T-helper 22 cell (primary cell): ENCODE measurements at places on chromosomes 1 and 21.

GRCh38 chr1:31791131-31791858, 24.5 kb downstream of the SPOCD1 start:
- no peak for DNase-seq

- no peak for DNase-seq
Measured at GRCh38 chr1:184510110-184510509, 123.3 kb downstream of the C1orf21 start.

GRCh38 chr1:235077571-235078479, 50.8 kb downstream of the TOMM20 start:
- DNase-seq = no peak

GRCh38 chr1:117112047-117112717, 9.4 kb downstream of the TRIM45 start:
- no peak for DNase-seq

- DNase-seq = no peak
Measured at GRCh38 chr1:196295766-196296165, 312.5 kb downstream of the KCNT2 start.

DNA sequence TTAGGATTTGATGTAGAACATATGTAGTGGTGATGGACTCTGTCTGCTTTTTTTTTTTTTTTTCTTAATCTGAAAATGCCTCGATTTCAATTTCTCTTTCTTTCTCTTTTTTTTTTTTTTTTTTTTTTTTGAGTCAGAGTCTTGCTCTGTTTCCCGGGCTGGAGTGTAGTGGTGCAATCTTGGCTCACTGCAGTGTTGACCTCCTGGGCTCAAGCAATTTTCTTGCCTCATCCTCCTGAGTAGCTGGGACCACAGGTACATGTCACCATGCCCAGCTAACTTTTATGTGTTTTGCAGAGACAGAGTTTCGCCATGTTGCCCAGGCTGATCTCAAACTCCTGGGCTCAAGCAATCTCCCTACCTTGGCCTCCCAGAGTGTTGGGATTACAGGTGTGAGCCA, 17.4 kb downstream of the MAST2 start:
- DNase-seq = no peak

DNA sequence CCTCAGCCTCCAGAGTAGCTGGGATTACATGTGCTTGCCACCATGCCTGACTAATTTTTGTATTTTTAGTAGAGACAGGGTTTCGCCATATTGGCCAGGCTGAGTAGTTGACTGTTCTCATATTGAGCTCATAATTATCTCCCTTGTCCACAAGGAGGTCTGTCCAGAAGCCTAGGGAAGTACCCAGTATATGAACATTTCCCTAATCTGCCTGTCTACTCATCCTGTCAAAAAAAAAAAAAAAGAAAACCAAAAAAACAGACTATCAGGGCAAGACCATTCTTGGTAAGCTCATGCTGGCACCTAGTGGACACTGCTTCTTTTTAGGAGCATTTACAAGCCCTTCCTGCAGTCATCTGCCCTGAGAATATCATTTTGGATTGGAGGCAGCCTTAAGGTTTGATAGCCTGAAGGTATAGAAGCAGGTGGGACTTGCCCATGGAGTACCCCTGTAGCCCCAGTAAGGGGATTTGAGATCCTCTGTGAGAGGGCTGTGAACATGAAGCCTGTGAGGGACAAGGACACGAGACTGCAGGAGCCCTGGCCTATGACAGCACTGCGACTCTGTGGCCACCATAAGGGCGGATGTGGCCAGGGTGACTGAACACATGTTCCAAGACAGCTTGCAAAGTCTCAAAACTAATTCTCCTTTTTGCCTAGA, 10.8 kb upstream of the DUSP12 start:
- no peak for DNase-seq

DNA sequence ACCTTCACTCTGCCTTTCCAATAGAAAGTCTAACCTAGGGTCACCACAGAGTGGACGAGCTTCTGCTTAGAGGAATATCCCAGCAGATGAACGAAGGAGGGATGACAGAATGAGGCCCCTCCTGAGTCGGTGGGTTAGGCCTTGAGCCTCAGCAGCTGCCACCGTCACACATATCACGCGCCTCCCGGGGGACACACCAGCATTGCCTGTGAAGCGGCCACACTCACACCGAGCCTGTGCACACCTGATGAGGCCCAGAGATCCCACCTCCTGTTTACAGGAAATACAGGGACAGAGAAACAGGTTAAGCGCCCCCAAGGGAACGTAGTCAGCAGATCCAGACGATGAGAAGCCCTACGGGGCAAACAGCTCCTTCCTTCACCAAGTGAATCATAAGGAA, 25.1 kb upstream of the LRRC47 start:
- no peak for DNase-seq

DNA sequence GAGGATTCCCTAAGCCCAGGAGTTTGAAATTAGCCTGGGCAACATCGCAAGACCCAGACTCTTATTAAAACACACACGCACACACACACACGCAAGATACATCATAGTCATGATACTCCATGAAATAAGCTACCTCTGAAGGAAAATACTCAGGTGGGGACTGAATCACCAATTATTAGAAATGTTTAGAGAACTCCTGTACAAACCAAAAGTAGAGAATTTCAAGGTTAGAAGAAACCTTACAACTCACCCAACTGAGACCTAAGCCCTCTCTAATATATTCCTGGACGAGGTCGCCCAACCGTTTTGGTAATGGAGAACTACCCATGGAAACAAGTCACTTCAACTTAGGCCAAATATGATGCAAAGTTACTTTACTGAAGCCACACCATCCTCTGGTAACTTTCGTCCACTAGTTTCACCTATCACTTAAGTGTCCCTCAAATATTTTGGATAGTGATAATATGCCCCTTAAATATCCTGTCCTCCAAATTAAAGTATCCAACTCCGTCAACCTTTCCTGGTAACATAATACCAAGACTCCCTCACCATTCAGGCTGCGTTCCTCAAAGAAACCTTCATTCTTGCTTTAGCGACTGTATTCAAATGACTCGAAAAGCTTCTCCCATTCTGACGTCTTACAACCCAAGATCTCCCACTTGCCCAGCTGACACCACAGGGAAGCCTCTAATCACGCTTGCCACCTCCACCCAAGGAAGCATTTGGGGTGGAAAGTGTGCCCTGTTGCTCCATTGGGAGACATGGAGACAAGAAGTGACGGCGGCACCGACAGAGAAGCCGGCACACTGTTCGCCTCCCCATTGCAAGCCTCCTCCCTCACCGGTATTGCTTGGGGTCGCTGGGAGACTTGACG, 856 bp downstream of the NRDC start:
- no peak for DNase-seq

DNA sequence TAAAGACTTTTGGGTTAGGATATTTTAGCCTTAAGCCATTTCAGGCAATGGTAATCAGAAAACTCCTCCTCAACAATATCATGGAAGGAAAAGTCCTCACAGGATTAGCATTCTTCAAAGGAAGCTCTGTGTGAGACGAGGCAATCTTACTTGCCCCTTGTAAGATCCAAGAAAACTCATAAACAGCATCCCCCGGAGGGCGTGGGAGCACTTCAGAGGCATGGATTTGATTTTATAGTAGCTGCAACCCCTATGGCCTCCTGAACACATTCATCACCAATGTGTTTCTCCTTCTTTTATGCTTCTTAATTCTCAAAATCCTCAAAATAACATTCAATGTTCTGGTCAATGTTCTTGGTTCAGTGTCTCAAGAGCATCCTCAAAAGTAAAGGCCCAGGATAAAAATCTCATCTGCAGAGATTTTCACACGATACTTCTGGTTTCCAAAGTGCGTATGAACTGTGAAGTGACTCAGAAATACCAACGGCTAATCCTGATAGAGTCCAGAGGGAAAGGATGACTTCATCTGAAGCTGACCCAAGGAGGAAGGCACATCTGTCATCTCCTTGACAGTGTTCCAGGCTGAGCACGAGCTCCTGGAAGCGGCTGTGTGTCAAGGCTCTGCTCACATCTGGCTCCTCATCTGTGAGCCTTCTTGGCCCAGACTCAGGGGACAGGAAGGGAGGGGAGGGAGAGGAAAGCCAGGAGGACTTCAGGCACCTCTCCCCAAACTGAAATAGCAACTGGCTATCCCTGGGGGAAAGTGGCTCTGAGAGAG, 49.3 kb upstream of the PSEN2 start:
- no peak for DNase-seq

GRCh38 chr1:60133848-60134247, 60.3 kb upstream of the C1orf87 start:
- DNase-seq = no peak

- DNase-seq = no peak
Measured at GRCh38 chr1:35532497-35533223, 24.5 kb downstream of the KIAA0319L start.

- DNase-seq = peak; percentile 62
Measured at GRCh38 chr1:221708076-221708571, 33.8 kb downstream of the DUSP10 start.

DNA sequence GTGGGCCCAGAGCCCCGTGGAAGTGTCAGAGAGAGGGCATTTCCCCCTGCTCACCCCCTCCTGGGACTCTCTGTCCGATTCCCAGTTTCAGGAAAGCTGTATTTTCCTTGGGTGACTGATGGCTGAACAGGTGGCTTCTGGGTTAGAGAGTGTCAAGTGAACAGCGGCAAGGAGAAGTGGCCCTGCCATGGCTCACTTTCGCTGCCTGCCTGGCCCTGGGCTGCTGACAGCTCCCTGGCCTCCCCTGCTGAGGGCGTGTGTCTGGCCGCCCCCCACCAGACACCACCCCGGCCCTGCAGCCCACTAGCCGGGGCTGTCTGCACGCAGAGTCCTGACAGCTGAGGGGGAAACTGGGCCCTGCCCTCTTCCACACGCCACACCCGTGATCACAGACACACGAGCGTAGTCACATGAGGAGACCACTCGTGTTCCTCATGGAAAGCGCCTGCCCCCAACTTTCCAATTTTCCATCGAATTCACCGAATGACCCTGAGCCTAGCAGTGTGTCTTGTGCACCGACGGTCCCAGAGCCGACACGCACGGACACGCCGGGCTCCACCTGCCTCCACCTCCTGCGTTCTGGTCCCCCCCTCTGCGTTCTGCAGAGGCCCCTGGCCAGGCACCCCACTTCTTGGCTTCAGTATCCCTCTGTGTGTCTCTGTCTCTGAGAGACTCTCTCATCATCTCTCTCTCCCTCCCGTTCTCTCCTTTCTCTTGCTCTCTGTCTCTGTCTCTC, 60.6 kb upstream of the CASZ1 start:
- DNase-seq = no peak

GRCh38 chr21:34803782-34804370, 135.1 kb downstream of the CLIC6 start:
- DNase-seq = no peak

- DNase-seq = no peak
Measured at GRCh38 chr1:48079096-48079495, 81.9 kb upstream of the TRABD2B start.

DNA sequence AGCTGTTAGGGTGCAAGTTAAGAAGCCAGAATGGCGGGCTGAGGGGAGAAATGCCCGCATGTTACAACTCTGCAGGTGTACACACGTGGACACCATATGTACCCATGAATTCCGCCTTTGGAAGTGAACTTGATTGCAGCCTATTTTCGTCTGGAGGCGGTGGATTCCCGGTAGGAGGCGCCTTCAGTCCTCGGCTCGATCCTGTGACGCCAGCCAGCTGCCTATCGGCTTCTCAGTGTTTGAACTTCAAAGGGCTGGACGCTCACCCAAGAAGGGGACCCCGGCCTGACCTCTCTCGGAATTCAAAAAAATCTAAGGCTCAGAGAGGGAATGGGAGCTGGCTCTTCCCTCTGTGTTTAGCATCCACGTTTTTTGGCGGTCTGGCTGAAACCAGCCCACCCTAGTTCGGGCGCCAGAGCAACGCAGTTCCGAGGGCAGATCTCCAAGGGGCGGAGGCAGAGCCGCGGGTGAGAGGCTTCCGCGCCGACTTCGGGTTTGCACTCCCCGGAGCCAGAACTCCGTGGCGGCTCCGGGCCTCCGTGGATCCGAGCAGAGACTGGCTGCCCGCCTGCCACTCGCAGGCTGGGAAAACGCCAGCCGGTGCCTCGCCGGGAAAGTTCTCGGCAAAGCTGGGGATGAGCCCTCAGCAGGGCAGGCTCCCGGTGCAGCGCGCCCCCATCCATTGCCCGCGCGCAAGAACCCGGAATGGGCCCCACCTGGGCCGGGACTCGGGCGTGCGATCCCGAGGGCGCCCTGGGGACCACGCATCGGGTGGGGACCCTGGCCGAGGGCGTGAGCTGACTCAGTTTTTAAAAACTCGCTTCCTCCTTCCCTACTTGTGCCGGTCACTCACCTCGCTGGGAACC, 996 bp upstream of the TMEM51 start:
- no peak for DNase-seq

GRCh38 chr1:55311057-55311641, 96.0 kb upstream of the USP24 start:
- DNase-seq = no peak

DNA sequence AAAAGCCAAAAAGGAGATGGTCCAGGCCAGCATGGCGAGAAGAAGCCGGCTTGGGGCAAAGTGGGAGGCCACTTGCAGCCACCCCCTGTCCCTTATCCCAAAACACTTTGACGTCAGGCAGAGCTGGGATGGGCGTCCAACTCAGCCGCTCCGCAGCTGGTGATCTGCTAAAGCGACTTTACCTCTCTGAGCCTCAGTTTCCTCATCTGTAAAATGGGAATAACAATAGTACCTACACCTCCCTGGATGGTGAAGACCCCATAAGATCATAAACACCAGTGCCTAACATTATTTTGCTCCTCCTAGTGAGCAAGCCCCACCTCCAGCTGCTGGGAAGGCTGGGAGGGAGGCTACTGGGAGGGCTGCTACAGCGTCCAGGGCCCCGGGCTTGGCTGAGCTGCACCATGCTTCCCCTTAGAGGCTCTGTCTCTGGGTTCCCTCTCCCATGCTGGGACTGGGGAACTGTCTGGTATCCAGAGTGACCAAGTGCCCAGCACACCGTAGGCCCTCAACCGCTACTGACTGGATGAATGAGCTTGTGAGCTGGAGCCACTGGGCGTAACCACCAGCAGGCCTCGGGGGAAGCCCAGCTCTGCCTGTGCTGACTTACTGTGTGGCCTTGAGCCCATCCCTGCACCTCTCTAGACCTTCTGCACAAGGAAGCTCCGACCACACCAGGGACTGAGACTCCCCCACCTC, 18.3 kb downstream of the IFFO2 start:
- DNase-seq = no peak

DNA sequence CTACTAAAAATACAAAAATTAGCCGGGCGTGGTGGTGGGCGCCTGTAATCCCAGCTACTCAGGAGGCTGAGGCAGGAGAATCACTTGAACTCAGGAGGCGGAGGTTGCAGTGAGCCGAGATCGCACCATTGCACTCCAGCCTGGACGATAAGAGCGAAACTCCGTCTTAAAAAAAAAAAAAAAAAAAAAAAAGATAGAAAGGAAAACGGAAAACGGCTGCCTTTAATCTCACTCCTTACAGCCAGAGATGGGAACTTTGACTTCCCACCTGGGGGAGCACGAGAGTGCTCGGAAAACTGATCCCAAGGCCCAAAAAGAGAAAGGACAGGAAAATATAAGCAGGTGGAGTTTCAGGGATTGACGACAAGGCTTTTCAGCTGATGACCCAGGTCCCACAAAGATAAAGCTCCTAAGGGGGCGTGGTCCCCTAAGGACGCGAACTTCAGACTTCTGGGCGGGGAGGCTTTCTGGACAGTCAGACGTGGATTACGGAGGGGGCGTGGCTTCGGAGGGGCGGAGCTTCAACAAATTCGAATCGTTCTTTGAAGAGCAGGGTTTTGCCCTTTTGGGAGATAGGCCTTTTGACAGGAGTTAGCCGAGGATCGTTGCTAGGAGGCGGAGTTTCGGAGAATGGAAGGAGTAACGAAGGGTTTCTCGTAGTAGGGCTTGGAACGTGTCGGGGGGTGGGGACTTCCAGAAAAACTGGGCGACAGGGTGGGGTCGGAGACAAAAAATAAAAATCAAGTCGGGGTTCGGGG, 958 bp upstream of the CKS1B start:
- DNase-seq = peak; percentile 82

- DNase-seq = no peak
Measured at GRCh38 chr1:224513383-224513782, 78.8 kb upstream of the WDR26 start.
